ENCODE measurements at places on chromosomes 2 and 18.

DNA sequence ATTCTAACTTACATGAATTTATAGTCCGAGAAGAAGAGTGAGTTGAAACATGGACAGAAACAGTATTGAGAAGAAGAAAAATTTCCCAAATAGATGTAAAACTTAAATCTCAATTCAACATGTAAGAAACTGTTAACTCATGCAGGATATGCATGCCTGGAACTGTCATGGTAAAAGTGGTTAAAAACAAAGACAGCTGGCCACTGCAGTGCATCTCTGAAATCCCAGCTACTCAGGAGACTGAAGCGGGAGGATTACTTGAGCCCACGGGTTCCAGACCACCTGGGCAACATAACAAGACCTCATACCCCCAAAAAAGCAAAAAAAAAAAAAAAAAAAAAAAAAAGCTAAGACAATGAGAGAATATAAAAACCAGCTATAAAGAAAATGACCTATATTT lies 93.0 kb upstream of the TTC27 start:
- no peak for DNase-seq

DNA sequence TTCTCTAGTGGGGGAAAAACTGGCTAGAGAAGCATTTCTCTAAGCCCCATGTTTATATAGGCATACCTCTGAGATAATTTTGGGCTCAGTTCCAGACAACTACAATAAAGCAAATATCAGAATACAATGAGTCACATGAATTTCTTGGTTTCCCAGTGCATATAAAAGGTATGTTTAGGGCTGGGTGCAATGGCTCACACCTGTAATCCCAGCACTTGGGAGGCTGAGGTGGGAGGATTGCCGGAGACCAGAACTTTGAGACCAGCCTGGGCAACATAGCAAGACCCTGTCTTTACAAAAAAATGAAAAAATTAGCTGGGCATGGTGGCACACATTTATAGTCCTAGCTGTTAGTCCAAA lies 22.2 kb downstream of the TSN start:
- DNase-seq: no peak

DNA sequence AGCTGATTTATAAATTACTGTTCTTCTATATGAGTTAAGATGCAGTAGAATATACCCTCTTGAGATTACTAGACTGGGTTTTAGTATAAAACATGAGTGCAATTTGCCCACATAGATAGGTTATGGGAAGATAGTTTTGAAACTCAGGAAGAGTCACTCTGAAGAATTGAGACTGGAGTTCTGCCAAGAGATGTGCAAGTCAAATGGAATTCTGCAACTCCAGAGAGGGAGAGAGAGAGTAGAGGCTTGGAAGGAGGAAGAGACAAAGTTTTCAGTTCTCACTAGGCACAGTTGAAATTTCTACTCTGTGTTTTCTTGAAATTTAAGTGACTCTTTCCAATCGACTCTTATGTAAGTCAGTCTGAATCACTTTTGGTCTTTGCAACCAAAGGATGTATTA lies 878.8 kb downstream of the TSN start:
- DNase-seq: no peak

- DNase-seq: no peak
Measured at GRCh38 chr2:224909885-224910573, 132.2 kb downstream of the DOCK10 start.

DNA sequence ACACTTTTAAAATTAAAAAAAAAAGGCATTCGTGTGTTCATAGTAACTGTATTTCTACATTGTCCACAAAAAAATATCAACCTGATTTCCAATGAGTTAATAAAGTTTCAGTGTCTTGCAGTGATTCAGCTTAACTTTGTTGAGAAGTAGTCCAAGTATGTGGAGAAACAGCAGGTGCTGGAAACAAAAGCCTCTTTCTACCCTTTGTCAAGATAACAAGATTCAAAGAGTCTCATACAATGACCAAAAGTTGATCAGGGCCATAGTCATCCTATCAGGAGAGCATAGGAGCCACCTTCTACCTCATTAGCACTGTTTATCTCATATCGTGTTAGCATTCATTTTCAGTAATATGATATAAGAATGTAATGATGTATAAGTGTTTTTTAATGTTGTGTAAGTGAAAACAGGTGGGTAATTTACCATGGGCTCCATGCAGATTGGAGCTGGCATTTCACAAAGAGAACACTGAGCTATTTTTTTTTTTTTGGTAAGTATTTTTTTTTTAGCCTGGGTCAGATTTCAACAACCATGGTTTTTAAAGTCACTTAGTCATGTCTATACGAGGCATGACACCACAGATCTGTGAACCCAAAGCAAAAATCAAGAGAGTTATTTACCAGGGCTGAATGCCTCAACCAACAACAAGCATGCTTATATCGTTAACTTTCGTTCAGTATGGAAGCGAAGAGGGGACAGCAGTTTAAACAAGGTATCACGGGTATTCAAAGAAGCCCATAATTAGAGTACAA lies 165.0 kb upstream of the ZNF521 start:
- DNase-seq: no peak

DNA sequence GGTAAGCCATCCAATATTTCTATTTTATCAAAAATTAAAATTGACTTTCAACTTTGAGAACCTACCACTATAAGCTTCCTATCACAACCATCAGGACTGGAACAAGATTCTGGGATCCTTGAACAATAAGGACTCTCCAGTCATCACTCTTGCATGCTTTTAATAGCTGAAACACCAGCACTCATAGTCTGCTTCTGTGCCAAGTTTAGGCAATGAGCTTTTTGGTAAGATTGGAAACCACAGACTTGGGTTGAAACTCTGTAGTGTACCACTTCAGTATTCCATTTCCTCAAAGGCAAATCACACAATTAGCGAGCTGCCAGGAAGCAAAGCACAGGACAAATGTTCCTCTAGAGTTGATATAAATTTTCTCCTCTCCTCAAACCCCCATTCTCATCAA lies 1065.8 kb upstream of the SLC39A10 start:
- DNase-seq: no peak
